ENCODE measurements at places on chromosomes 3 and 15.

GRCh38 chr3:160400030-160400701 lies 716 bp downstream of the SMC4 start:
- peak; percentile 78 for DNase-seq

GRCh38 chr15:81091889-81092558 lies 42.0 kb upstream of the CFAP161 start:
- DNase-seq = peak; percentile 64

- DNase-seq = no peak
These were observed 1.7 kb upstream of the MAP1A start for GRCh38 chr15:43515741-43516140.

- DNase-seq = no peak
These were observed 343.9 kb downstream of the ARRDC4 start for GRCh38 chr15:98304371-98304770.

DNA sequence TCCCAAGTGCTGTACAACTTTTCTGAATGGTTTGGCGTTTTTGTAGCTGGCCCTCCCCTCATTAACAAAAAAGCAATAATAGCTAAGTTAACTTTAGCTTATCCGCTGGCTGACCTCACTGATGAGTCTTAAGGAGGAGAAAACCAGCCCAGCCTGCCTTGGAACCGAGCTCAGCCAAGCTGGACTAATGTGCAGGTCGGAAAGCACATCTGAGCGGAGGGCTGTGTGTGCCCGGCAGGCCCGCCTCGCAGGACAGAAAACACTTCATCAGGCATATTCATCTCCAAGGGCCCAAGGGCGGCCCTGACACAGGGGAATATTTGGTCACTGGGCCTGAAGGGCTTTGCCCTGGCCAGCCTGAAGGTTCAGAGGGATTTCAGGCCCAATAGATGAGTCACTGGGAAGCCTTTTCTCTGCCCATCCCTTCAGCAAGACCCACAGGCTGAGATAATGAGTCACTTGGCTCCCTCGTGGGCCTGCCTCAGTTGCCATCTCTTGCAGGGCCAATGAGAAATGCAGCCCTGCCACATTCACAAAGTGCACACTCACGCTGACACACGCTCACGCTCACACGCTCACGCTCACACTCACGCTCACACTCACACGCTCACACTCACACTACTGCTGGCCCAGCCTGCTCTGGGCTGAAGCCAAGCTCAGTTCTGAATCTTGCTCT lies 75.1 kb downstream of the SLC12A8 start:
- DNase-seq = no peak

GRCh38 chr3:50950591-50950990 lies 275.9 kb downstream of the DOCK3 start:
- DNase-seq = peak; percentile 40

DNA sequence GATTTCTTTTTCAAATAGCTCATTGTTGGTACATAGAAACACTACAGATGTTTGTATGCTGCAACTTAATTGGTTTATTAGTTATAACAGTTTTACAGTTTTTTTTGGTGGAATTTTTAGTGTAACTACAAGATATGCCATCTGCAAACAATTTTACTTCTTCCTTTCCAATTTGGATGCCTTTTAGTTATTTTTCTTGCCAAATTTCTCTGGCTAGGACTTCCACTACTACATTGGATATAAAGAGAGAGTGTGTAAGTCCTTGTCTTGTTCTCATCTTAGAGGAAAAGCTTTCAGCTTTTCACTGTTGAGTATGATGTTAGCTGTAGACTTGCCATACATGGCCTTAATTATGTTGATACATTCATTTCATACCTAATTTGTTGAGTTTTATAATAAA lies 143.6 kb upstream of the EOMES start:
- no peak for DNase-seq

DNA sequence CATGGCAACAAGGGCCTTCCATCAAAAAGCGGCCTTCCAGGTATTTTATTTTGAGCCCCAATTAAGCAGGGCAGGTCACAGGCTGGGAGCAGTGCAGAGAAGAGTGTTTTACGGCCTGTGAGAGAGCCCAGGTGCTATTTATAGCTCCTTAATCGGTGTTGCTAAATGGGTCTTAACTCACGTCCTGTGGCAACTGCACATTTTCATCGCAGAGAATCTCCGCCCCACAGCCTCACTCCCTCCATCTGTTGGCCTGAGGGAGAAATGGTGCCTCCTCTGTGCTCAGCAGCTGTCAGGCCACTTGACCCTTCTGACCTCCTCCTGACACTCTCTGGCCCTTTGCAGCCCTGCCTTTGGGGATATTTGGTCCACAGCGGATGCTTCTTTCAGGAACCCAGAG lies 58.6 kb downstream of the SPSB4 start:
- no peak for DNase-seq

DNA sequence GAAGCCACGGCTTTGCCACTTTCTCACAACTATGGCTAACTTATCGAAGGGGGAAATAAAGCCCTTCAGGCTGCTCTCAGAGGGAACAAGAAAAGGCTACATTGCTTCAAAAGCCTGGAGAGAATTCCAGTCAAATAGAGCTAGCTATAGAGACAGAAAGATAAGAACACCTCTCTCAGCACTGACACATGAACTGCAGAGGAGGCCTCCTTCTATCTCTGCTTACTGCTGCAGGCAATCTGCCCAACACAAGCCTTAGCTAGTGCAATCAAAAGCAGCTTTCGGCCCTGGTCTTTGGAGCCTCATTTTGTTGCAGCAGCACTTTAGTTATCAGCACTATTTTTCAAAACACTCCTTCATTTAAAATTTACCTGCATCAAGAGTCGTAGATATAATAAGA lies 118.4 kb upstream of the ROBO1 start:
- no peak for DNase-seq

- DNase-seq = no peak
These were observed 11.0 kb upstream of the ONECUT1 start for GRCh38 chr15:52800828-52801747.

DNA sequence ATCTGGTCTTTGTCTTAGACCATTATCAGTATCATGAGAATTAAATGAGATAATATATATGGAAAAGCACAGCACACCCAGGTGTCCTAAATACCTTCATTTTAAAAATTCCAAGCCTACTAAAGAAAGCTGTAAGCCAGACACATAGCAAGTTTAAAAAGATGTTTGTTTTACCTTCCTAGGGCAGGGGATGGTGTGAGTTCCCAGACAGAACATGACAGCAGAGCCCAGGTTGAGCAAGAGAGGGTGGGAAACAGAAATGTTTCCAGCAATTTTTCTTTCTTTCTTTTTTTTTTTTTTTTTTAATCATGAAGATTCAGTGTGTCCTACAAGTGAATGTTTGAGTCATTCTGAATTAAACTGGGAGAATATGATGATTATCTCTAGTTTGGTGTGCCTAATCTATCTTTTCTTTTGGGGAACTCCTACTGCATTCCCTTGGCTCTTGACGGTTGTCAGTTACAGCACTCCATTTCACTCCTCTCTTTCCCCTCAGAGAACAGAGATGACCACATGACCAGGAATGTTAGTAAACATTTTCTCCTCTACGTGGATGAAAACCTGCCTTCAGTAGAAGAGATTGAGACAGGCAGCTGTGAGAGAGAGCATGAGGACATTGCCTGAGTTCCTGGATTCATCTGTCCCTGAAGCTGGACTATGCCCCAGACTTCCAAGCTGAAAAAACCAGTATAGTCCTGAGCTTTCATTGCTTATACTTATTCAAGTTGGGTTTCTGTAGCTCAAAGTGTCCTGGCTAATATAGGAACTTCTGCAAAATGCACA lies 54.5 kb upstream of the ARL14 start:
- no peak for DNase-seq

GRCh38 chr3:4745235-4745610 lies 234.0 kb upstream of the BHLHE40 start:
- no peak for DNase-seq

DNA sequence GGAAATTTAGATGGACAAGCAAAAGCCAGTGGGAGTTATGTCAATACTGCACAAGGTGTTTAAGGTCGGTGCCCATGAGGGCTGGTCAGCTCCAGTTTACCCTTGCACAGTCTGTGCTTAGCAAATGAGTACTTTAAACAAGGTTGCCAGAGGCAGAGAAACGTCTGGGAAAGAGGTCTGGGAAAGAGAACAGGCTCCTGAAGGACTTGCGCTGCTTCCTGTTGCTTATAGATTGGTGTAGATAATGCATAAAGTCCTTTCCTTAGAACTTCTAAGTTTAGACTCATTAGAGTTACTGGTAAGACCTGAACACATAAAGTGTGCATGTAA lies 162.6 kb upstream of the P2RY1 start:
- no peak for DNase-seq

- DNase-seq = no peak
These were observed 106.0 kb downstream of the UBE2E2 start for GRCh38 chr3:23308986-23309625.

DNA sequence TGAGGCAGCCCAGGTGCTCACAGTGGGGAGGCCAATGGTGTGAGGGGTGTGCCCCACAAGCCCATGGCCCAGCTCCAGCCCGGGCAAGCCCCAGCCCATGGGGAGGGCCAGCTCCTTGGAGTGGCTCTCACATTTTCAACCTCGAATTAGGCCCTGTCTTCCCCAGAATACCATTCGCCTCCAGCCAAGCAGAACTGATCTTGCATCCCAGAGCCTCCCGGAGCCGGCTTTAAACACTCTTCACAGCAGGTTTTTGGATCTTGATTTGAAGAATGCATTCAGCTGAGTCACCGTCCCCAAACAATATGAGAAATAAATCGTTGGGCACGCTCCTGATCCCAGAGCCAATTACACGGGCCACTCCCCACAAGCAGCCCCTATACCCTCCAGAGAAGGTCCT lies 23.7 kb downstream of the TPRA1 start:
- no peak for DNase-seq

GRCh38 chr3:184479426-184480126 lies 82.0 kb upstream of the EPHB3 start:
- DNase-seq = peak; percentile 71

- DNase-seq = no peak
These were observed 9.2 kb downstream of the LAMP3 start for GRCh38 chr3:183153210-183153950.

GRCh38 chr15:59232476-59232875 lies 25.8 kb downstream of the LDHAL6B start:
- DNase-seq = peak; percentile 52

- no peak for DNase-seq
These were observed 9.4 kb upstream of the CSTA start for GRCh38 chr3:122315619-122316018.

DNA sequence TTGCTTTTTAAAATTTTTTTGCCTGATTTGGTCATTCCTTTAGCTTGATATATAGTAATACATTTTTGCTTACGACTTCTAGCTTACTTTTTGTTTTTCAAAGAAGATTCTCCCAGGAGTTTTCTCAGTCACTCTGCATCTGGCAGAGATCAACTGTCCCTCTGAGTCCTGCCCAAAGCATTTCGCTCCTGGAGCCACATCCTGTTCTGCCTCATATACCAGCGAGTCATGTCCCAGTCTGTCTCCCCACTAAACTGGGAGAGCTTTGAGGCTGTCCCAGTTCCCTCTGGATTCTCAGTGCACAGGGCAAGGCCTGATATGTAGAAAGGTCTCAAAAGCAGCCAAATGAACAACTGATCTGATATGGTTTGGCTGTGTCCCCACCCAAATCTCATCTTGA lies 326.3 kb downstream of the ARRDC4 start:
- no peak for DNase-seq

DNA sequence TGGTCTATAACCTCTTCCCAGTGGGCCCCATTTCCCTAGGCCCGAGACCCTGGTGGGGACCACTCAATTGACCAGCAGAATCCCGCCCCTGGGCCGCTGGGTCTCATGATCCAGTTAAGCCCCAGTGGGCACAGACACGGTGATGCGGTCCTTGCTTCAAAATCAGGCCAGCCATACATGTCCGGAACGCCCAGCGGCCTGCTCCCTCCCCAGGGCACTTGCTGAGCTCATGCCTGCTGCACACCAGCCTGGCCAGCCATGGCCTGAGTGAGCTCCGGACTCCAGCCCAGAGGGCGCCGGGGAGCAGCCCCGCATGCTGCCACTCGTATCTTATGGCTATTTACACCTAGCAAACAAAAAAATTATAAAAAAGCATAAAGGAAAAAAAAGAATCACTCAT lies 34.4 kb upstream of the IQSEC1 start:
- no peak for DNase-seq

DNA sequence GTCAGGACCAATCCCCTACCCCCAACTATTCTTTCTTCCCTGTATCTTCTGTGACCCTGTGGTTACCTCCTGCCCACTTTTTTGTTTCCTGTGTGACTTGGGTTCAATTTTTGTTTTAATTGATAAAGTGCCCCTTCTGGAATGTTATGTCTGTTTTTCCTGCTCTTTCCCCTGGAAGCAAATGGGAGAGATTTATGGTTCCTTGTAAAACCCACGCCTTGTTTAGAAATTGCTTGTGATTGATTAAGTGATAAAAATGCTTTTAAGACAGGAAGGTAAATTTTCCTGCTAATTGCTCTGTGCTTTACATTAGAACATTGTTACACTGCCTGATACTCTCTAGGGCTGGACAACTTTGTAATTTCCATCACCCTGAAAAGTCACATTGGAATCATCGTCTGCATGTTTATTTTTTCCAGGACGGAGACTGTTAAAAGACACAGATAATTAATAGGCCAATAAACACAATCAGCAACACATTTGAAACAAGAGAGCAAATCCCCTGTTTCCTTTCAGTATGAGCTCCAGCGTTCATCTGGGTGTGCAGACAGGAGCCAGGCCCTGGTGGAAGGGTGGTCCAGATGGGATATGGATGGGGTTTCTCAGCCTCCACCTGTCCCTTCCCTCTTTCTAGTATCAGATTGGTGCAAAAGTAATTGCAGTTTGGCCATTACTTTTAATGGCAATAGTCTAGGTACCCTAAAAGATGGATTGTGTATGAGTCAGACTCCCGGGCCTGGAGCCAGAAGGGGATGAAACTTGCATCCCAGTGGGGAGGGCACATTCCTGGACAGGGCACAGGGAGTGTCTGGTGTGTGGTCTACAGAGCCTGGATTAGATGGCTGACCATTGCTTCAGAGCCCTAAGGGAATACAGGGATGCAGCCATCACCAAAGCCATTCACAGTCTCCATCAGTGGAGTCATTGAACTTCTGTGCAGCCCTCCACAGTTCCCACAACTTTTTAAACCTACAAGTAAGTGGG lies 58.1 kb upstream of the AGBL1 start:
- DNase-seq = no peak

GRCh38 chr3:178198329-178198728 lies 337.9 kb upstream of the KCNMB2 start:
- no peak for DNase-seq

- no peak for DNase-seq
These were observed 402.5 kb upstream of the GOLIM4 start for GRCh38 chr3:168498194-168498593.

GRCh38 chr3:12004741-12005513 lies 739 bp downstream of the SYN2 start:
- no peak for DNase-seq

- DNase-seq = no peak
These were observed 341.1 kb upstream of the LRRC3B start for GRCh38 chr3:26281284-26281985.

GRCh38 chr3:153967260-153967659 lies 153.9 kb upstream of the ARHGEF26 start:
- no peak for DNase-seq

DNA sequence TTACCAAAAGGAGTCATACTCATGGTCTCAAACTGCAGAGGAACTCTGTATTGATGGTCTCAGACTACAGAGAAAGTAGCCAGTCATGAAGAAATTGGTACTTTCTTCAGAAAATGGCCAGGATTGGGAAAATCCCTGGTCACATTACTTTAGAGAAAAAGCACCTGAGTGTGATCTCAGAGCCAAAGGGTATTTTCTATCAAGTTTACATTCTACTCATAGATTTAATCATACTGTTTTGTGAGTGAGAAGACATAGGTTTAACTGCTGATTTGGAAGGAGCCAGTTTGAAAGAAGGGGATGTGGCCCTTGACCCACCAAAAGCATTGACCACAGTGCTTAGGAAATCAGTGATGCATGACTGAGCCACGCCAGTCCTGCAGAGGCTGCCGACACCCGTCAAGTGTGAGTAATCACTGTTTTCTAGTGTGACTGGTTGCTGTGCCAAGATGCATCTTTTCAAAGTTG lies 203.6 kb downstream of the AKAP13 start:
- DNase-seq = peak; percentile 95

Data from inflammatory macrophage treated with lipopolysaccharide for 4 hours (primary cell).